ENCODE measurements at places on chromosomes 7 and 10.
A peak's percentile ranks its signal among the peaks of the same experiment; 100 is the strongest.

DNA sequence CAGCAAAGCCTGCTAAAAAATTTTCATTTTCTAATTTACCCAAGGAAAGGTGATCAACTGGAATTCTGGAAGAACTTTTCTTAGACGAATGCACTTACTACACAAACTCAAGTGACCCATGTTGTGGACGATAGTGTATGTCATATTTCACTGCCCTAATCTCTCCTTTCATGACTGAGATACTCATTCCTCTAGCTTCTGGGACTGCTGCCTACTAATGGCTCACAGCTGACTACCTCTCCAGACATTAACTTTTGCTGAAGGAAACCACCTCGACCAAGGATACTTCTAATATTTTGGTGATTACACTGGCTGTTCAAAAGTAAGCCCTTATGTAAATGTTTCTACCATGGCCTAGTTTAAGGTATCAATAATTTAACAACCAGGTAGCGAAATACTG is 959.9 kb upstream of the GHITM start:
- DNase-seq: no peak

DNA sequence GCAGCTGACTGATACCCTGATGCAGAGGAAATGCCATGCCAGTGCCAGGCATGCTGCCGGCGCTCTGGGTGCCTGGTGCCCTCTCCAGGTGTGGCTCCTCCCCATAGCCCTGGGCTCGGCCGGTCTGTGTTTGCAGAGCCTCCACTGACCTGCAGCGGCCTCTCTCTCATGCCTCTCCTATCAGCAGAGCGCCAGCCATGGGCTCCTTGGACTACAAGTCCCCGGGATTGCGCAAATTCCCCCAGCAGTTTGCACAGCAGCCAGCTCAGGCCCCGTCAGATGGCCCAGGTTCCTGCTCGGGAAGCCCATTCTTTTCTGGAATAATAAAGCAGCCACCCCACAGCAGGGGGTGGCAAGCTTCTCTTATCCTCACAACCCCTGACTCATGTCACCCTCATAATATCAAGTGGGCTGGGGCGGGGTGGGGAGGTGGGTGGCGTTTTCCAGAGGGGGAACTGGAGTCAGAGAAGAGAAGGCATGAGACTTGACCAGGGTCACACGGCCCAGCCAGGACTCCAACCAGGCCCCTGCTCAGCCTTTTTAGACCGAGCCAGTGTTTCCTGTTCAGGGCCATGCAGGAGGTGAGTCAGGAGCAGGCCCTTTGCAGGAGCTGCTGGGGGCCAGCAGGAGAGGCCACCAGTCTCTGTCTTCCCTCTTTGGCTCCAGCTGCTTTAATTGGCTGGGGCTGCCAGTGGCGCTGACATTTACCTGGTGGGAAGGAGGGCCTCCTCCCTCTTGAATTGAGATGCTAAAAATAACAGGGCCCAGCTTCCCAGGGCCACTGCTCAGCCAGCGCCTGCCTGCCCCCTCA is 58.6 kb downstream of the ZMIZ1 start:
- DNase-seq: no peak

GRCh38 chr10:31397852-31398251 is 78.8 kb downstream of the ZEB1 start:
- no peak for DNase-seq

DNA sequence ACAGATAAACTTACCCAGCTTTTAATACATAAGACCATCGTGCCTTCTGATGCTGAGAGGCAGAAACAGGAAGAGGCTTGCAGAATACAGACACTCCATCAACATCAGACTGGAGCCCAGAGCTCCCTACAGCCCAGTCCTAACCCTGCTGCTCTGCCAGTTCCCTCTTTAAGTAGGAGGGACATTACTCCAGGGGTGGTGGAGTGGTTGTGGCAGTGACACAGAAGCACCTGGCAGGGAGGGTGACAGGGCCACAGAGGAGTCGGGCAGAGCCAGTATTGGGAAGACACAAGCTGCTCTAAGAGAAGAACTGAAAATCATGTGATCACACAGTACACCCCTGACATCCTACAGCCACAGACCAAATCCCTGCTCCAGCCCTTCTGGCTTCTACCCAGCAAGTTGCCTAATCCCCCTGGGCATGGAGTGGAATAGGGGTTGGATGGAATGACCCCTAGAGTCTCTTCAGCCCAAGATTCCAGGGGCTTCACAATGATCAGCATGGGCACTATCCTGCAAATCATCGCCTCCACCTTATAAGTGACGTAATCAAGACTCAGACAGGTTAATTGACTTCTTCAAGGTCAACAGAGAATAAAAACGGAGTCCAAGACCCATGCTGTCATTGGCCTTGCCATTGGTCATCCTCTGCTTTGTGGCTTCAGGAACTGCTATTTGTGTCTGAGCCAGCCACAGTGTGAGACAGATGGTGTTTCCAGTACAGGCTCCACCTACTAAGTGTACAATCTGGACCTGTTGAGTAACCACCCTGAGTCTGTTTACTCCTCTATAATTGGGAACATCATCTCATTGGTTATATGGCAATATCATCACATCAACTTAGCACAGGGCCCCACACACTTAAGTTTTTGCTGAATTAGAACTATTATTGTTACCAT is 61.1 kb upstream of the ZMIZ1 start:
- no peak for DNase-seq

DNA sequence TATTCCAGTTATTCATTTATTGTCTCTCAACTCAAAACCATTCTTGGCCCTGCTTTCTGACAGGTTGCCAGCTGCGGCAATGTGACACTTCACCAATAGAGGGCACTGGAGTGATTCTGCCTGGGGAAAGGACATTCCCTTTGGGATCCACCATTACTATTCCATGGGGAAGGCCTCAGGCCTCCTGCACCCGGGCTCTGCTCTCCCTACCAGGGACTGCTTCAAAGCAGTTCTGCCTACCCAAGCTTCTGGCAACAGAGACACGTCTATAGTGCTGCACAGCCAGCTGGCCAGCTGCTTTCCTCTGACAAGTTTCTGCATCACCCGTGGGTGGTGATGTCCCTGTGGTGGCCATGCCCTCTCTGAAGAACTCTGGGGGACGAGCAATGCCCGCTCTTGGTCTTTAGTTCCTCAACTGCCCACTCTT is 163.8 kb downstream of the ELMO1 start:
- DNase-seq: peak; percentile 48

- no peak for DNase-seq
Measured at GRCh38 chr7:81887098-81888090, 117.5 kb upstream of the HGF start.

GRCh38 chr10:80136134-80136571 is 3.6 kb downstream of the PLAC9 start:
- no peak for DNase-seq

- DNase-seq: no peak
Measured at GRCh38 chr10:100987685-100988049, 324 bp downstream of the TWNK start.

GRCh38 chr7:74084722-74085578 is 1.3 kb downstream of the LIMK1 start:
- no peak for DNase-seq

DNA sequence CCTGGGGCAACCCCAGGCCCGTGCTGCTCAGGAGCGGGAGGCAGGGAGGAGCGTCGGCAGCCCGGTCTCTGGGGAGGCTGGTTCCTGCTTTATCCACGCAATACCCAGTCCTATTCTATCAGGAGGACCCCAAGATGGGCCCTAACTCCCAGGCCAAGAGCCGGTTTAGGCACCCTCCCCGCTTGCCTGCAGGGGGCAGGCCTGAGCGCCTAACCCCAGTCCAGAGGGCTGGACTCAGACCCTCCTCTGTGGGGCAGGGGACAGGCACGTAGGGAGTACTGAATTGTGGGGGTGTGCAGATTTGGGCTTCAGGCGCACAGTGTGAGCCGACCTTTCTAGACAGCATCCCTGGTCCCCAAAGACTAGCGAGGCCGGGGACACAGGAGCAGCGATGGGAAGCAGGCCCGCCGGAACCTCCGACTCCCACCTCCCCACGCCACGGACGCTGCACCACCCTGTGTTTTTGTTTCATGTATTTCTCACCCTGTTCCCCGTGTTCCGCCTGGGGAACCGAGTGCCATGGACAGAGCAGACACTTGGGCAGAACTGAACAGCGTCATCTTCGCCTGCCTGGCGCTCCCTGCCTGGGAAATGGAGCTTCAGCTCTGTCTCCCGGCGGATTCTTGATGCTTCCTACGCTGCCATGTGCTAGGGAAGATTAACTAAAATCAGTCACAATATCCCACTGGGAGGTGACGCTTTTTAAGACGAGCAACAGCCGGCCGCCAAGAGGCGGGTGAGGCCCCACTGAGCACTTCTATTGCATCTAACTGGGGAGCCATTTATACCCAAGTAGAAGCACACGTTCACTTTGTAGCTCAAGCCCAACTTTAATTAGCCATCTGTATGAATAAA is 5.3 kb downstream of the NUDT1 start:
- DNase-seq: peak; percentile 27

- no peak for DNase-seq
Measured at GRCh38 chr7:30181211-30181610, 46.4 kb downstream of the MTURN start.

DNA sequence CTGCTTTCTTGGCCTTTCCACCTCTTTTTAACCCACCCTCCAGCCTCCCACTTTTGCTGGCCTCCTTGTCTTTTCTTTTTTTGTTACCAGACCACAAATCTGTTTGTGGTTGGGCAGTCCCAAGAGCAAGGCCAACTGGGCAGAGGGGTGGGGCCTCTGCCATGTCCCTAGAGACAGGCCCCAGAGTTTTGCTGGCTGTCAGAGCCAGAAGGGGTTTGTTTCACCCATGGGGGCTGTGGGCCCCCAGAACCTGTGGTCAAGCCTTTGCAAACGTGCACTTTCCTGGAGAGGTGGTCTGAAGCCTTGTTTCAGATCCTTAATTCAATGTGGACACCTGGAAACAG is 10.3 kb downstream of the ZMIZ1 start:
- DNase-seq: no peak

DNA sequence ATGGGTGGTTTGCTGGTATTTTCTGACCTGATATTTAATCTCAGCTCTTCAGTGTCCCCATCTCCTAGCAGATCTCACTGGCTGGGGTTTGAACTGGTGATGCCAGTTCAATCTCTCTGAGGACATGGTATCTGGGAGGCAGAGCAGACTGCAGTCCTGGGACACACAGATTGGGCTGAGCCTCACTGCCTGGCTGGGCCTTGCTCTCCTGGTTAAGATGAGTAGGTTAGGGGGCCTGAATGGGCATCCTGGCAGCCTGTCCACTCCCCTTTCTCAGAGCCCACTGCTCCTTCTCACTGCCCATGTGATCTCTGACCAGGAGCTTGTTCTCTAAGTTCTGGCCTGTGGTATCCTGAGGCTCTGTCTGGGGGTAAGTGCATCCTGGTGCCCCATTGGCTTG is 363.4 kb downstream of the GLRX3 start:
- no peak for DNase-seq

DNA sequence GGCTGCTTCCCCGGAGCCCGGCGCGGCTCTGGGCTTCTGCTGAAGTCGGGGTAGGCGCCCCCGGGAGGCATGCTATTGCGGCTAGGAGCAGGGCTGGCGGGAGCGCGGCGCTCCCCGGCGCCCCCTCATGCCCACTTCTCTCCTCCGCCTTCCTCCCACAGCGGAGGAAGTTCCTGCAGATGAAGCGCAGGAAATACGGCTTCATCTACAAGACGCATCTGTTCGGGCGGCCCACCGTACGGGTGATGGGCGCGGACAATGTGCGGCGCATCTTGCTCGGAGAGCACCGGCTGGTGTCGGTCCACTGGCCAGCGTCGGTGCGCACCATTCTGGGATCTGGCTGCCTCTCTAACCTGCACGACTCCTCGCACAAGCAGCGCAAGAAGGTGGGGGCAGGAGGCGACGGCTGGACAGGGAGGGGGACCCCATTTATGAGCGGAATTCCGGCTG is 479 bp downstream of the CYP26A1 start:
- DNase-seq: no peak

DNA sequence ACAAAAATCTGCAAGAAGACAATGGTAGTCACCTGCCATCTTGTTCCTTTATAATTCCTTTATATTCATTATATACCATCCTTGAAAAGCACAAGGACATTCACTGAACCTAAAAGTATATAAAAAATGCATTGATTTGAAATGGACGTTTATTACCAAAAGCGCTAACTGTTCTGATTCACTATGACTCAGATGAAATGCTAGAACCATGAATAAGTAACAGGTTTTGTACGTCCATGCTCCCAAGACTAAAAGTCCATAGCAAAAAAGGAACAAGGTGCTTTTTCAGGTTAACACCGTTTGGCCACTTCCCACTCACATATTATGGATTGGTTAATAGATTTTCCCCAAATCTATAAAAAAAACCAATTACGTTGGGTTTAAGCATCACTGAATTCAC is 109.4 kb downstream of the PPP1R17 start:
- DNase-seq: no peak

Data from stimulated activated CD4-positive, alpha-beta T cell treated with anti-CD3 and anti-CD28 coated beads, Interleukin-4, amount 100 ng/mL, for 24 hours (primary cell).